Posterior cingulate gyrus (tissue), 11 donors: ENCODE measurements at places on chromosomes 2 and 18.
A peak's percentile ranks its signal among the peaks of the same experiment; 100 is the strongest.

DNA sequence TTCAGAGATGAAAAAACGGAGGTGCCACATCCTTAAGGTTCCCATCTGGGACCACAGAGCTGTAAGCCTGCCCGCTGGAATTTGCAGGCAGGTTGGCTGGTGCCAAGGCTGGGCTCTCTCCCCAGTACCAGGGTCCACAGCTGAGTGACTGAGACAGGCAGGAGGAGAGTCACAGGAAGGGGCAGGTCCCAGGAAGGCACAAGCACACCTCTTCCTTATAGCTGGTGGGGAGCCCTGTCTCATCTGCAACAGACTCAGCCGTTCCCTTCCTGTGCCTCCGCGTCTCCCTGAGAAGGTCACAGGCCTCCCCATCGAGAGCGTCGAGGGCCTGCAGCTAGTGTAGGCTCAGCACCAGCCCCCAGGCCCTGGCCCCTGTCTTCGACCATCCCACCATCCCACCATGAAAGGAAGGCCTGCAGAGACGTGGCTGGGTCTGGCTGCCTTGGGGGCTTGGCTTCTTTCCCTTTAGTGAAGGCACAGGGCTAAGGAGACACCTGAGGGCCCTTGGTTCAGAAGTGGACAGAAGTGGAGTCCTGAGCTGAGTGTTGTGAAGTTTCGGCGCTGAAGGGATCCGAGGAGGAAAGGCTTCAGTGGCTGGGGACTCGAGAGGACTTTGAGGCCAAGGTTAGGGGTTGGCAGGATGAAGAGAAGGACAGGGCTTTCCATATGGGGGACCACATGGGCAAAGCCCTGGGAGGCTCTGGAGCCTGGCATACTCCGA is 26.8 kb downstream of the GLI2 start:
- no peak for DNase-seq

- no peak for DNase-seq
Measured at GRCh38 chr2:207399301-207399700, 130.5 kb upstream of the CREB1 start.

DNA sequence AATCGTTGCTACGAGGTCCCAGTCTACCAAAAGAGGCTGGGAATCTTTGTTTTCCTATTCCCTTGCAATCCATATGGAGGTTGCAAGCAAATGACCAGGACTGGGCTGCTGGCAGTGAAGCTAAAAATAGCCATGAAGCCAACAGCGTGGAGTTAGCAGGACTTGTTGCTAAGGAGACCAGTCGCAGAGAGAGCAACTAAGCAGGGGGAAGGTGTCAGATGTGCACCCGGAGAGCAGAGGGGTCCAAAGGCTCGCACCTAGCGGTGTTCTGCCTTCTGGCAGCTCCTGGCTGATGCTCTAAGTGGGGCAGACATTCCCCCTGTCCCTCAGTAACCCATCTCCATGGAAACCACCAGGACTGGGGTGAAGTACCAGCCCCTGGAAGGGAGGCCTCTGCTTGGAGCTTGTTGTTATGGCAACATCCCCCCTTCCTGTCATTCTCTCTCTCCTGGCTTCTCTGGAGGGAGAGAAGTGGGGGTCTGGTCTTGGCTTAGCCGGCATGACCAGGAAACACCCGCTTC is 84.6 kb downstream of the DNMT3A start:
- peak; percentile 37 for DNase-seq

DNA sequence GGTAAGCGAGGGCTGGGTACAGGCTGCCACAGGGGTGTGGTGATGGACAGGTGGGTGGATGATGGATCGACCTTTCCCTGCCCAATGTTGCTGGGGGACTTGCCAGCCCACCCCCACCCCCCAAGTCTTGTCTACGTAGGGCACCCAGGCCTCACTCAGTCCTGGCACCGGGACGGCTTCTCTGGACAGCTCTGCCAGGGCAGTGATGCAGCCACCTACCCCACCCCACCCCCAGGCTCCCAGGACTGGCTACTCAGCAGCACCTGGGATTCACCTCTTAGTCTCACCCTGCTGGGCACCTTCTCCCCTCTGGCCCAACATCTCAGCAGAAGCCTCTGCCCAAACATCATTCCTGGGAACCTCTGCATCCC is 55.7 kb downstream of the ANKMY1 start:
- no peak for DNase-seq

- peak; percentile 66 for DNase-seq
Measured at GRCh38 chr2:8441986-8442385, 239.9 kb upstream of the ID2 start.

DNA sequence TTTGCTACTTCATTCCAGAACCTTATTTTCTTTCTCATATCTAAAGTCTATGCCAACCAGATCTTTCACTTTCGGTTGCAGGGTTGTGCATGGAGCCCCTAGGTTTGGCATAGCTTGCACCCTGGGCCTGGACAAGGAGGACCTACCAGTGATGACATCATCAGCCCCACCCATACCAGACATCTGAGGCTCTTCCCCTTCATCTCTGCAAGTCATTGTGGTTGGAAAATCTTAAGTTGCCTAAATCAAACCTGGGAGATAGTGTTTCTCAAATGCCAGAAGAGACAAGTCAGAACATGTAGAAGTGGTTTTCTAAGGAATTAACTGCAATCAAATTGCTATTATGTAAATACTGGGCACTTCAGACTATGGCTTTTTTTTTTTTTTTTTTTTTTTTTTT is 363.3 kb downstream of the ZNF516 start:
- DNase-seq = no peak

DNA sequence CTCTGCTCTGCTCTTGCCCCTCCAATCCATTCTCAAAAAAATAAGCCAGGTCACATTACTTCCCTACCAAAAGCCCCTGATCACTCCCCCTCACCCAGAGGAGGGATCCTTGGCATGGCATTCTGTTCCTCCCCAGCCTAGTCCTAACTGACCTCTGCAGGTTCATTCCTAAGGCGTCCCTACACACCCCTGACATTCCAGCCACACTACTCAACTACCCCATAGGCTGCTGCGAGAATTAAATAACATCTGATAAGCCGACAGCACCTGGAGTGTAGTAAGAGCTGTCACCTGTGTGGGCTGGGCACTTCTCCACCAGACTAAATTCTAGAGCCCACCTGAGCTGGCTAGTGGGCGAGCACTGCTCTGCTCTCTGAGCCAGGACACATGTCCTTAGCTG is 44.7 kb upstream of the SLC1A4 start:
- DNase-seq = no peak

DNA sequence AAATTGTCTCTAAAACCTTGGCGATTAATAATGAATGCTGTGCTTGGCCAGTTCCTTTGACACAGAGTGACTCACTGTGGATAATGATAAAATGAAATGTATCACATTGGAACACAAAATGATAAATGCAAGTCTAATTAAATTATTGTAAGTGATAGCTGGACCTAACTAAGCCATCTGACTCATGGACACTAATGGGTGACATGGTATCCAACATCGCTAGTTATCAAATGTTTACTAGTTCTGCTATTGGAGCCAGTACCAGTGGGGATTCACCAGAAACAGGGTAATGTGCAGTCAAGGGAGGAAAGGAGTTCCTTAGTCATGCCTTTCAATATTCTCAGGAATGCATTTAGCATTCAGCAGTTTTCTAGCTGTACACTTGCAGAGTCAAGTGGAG is 736.3 kb upstream of the ACVR2A start:
- DNase-seq = no peak

GRCh38 chr2:21358976-21359375 is 235.2 kb downstream of the TDRD15 start:
- no peak for DNase-seq

GRCh38 chr2:102144128-102144527 is 1.6 kb downstream of the IL1R1 start:
- no peak for DNase-seq

DNA sequence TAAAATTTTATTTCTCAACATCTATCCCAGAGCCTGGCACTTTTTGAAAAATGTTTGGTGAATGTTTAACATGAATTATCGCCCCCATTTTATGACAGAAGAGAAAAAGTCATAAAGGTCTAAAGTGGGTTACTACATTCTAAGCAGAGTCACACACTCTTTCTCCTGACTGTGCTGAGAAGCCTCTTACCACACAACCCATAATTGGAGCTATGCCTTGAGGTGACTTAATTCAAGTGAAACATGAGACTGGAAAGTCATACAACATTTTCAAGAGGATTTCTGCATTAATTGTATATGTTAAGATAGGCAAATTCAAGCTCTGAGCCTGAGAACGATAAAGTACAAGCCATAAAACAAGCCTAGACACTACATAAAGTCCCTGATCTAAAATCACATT is 3.1 kb upstream of the DSEL start:
- no peak for DNase-seq

DNA sequence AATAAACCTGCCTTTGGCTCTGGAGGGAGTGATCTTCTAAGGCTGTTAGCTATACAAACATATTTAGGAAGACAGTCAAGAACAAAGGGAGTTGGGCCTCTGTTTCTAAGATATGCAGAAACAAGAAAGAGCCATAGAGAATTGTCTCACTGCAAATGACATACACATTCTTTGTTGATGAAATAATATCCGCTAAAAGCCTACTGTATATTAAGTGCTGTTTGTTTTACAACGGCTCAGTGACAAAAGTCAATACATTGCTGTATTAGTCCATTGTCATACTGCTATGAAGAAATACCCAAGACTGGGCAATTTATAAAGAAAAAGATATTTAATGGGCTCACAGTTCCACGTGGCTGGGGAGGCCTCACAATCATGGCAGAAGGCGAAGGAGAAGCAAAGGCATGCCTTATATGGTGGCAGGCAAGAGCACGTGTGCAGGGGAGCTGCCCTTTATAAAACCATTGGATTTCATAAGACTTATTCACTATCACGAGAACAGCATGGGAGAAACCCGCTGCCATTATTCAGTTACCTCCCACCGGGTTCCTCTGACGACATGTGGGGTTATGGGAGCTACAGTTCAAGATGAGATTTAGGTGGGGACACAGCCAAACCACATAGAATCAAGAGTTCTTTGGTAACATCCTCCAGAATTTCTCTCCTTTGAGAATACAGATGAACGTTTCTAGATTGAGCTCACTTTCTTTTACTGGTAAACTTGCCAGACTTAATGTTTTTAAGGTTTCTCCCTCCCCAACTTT is 157.8 kb downstream of the PIK3C3 start:
- no peak for DNase-seq

DNA sequence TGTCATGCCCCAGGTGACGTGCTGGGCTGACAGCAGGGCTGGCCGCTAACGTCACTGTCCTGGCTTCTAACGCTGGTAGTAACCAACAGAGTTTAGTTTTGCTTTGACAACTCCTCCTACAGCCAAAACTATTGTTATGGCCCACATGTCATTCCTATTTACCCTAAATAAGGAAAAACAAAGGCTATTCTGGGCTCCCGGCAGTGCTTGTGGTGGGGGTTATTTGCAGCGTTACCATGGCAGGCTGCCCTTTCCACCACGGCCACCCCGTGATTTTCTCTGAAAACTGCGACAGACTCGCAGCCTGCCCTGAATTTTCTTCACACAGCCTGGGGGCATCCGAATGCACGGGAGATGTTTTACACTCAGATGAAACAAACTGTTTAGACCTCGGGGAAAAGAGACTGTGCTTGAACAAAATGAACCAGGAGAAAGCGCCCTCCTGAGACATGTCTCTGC is 115.2 kb downstream of the FAM210A start:
- no peak for DNase-seq

DNA sequence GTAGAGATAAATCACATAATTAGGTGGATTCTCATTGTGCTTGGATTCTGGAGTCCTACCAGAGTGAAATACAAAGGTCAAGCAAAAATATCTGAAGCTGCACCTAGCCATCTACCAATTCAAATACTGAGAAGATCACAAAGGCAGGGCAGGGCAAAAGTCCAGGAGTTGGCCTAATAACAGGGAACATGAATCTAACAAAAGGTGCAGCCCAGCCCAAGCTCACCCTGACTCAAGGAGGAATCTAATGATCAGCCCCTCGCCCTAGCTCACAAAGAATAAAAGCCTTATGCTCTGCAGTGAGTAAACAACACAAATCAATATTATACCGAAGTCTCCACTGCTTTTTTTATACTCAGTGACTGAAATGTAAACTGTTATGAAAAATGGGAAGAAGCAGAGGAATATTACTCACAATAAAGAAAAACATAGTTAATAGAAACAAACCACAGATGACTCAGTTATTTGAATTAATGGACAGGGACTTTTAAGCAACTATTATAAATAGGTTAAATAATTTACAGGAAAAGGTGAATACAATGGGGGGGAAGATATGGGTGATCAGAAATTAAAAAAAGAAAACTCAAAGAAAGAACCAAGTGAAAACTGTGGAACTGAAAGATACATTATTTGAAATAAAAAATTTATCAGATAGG is 49.5 kb downstream of the ANTXR1 start:
- DNase-seq = no peak

DNA sequence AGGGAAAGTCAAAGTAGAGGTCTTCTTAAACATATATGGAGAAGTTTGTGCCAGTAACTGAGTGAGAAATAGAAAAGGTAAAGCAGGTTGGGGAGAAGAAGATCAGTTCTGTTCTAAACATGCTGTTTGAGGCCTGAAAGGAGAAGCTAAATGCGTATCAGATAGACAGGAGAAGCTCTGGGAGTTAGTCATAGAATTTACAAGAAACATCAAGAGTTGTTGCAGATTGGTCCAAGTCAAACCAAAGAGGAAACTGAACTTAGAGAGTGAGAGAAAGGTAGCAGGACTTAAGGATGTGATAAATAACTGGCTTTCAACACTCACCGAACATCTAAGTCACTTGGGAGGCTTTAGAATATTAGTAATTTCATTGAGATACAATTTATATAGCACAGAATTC is 29.2 kb upstream of the CERS6 start:
- DNase-seq = no peak

- no peak for DNase-seq
Measured at GRCh38 chr18:63312019-63312409, 7.6 kb downstream of the BCL2 start.

DNA sequence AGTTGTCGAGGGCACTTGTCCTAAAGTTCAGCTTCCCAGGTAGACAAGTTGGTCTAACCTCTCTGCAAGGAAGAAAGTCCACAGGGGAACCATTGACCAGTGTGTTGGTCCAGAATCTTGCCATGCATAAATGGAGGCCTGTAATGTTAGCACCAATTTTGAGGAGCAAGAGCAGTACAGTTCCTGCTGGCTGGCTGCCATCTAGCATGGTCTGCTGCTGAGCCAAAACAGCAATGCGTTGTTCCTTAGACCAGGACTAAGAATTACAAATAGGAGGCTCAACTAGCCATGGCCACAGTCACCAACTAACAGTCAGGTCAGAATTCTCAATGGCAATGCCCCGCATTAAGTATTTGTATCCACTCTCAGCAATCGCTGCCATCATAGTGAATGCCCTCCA is 72.8 kb upstream of the WIPF1 start:
- no peak for DNase-seq

- no peak for DNase-seq
Measured at GRCh38 chr2:220748875-220749479, 823.1 kb downstream of the EPHA4 start.

DNA sequence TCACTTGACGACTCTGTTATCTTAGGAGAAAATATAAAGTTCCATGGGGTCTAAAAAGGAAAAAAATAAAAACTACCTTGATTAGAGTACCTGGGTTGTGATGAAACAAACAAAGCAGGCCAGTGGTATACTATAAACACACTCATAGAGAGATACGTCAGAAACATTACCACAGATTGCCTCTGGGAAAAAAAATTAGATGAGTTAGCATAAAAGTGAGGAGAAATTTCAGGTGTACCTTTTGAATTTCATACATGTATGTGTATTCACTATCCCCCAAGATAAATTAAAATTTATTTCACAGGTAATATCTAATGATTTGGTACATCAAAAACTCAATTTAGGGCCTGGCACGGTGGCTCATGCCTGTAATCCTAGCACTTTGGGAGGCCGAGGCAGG is 18.2 kb downstream of the WDR33 start:
- DNase-seq = no peak
